ENCODE measurements at places on chromosomes 13 and 19. TPM values are rescaled to one million over a fixed set of nuclear protein-coding genes. Genes with fewer than 3 reads are reported as not detected.
A peak's percentile ranks its signal among the peaks of the same experiment; 100 is the strongest.

DNA sequence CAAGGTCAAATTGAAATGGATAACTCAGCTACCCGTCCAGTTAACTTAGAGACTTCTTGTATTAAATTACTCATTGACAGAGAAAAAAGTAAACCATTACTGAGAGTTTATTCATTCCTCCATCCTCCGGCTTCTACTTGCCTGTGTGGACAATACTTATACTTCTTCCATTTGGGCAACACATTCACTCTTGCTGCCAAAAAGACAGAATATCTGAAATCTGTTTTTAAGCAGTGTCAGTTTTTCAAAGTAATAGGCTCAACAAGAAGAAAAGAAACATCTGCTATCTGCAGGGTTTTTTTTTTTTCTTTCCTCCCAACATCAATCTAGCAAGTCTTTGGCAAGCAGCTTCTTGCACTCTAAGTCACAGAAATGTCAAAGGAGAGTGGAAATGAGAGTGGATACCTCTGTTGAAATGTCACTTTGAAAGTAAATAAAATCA is 1142.8 kb downstream of the PCDH9 start:
- H3K36me3 ChIP-seq, result no peaks in the 10 kb centered on the region
- no peak overlapping the region for H3K4me3 ChIP-seq
- H3K27ac ChIP-seq, result no peak overlapping the region
- H3K27me3 ChIP-seq, result no peaks in the 10 kb centered on the region

DNA sequence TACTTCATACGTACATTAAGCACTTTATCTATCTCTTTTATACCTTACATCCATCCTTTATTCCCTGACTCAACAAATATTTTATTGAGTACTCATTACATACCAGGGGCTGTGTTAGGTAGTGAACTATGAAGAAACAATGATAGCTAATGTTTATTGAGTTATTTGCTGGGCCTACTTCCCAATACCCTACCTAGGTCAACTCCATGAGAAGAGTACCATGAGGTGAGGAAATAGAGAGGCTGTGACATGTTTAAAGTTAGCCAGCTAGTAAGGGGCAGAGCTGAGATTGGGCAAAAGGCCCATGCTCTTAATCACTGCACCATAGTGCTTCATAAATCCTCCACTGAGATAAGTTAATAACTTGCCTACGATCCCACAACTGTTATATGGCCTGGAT is 79.9 kb downstream of the FREM2 start:
- no peaks in the 10 kb centered on the region for H3K36me3 ChIP-seq
- no peak overlapping the region for H3K27ac ChIP-seq
- no peaks in the 10 kb centered on the region for H3K4me1 ChIP-seq
- no peak for DNase-seq
- peaks cover 21% of the 10 kb centered on the region for H3K27me3 ChIP-seq

GRCh38 chr19:49271080-49271753 is 53.8 kb downstream of the SLC6A16 start:
- no peak overlapping the region for H3K27ac ChIP-seq
- H3K27me3 ChIP-seq, result peaks cover 14% of the 10 kb centered on the region
- H3K4me3 ChIP-seq, result no peak overlapping the region

DNA sequence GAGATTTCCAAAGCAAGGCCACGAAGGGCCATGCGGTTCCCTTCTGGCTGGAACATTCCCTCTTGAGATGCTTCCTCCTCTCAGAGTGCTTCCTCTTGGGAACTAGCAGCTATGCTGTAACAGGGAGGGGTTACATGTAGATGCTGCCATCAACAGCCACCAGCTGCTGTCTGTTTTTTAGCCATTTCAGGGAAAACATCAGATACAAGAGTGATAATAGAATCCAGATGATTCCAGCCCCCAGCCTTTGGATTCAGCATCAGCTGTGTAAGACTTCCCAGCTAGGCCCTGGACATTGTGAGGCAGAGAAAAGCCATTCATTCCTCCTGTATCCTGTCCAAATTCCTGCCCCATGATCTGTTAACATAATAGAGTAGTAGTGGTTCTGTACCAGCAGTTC is 8.2 kb upstream of the ZNF177 start:
- H3K4me3 ChIP-seq, result no peak overlapping the region
- peaks cover 44% of the 10 kb centered on the region for H3K36me3 ChIP-seq
- H3K27ac ChIP-seq, result no peak overlapping the region
- no peaks in the 10 kb centered on the region for H3K4me1 ChIP-seq
- no peak for DNase-seq

The ZNF850 gene
- total RNA-seq, result 1.2 TPM

GRCh38 chr19:10454267-10454666 is 33.9 kb downstream of the PDE4A start:
- no peak overlapping the region for H3K27ac ChIP-seq
- H3K36me3 ChIP-seq, result no peaks in the 10 kb centered on the region
- no peaks in the 10 kb centered on the region for H3K27me3 ChIP-seq

The COX7A1 gene
- not detected for total RNA-seq

DNA sequence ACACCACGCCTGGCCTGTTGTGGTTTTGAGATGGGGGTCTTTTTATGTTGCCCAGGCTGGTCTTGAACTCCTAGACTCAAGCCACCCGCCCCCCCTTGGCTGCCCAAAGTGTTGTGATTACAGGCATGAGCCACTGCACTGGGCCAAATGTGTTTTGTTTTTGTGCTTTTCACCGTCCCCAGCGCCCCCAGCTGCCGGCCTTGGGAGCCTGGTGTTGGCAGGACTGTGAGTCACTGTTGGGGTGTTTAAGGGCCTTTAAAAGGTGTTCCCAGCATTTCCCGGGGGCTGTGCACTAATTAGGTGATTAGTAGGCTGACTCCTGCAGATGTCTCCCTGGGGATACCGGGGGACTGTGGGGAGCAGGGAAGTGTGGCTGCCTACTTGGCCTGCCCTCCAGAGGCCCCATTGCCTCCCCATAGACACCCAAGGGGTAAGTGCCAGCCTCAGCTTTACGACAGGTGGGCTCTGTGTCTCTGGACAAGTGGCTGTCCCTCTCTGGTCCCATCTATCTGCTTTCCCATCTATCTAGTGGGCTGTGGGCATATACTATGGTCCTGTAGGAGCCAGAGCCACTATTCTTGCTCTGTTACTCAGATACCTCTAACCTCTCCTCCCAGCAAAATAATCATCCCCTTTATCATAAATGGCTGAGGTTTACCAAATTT is 11.8 kb upstream of the TLE5 start:
- no peaks in the 10 kb centered on the region for H3K27me3 ChIP-seq
- DNase-seq, result no peak
- no peak overlapping the region for H3K27ac ChIP-seq
- no peaks in the 10 kb centered on the region for H3K4me1 ChIP-seq
- H3K36me3 ChIP-seq, result no peaks in the 10 kb centered on the region

The PRSS57 gene
- not detected for total RNA-seq

The KIR3DL1 gene
- total RNA-seq, result not detected

GRCh38 chr13:26236296-26236695 is 14.2 kb upstream of the RNF6 start:
- no peak for DNase-seq
- H3K27ac ChIP-seq, result no peak overlapping the region
- H3K4me1 ChIP-seq, result no peaks in the 10 kb centered on the region
- peaks cover 18% of the 10 kb centered on the region for H3K27me3 ChIP-seq

DNA sequence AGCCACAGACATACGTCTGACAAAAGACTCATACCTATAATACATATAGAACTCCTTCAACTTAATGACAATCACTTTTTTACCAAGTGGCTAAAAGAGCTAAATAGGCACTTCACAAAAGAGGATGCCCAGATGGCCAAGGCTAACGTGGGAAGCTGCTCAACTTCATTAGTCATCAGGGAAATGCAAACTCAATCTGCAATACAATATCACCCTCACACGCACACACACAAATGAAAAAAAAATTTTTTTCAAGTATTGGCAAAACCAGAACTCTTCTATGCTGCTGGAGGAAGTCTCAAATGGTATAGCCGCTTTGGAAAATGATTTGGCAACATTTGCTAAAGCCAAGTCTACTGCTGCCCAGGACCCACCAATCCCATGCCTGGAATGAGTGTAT is 14.6 kb upstream of the DNMT1 start:
- H3K4me3 ChIP-seq, result no peak overlapping the region
- H3K27ac ChIP-seq, result peak overlapping the region; percentile 65
- DNase-seq, result peak; percentile 67
- no peaks in the 10 kb centered on the region for H3K27me3 ChIP-seq
- no peaks in the 10 kb centered on the region for H3K36me3 ChIP-seq
- peaks cover 19% of the 10 kb centered on the region for H3K4me1 ChIP-seq

DNA sequence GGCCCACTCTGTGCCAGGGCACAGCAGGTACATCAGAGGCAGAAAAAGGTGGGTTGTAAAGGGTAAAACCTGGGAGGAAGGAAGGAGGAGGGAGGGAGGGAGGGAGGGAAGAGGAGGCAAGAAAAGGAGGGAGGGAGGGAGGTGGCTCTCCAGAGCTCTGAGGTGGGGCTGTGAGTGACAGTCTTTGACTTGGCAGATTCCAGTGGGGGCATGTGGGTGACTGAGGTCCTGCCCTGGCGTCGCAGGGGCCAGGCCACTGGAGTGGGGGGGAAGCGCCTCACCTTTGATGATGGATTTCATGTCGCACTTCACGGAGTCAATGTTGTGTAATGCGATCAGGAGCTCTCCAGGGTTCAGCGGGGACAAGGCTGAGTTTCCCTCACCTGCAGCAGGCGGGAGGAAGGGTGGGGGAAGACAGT is 6.0 kb upstream of the RSPH6A start:
- no peak for DNase-seq
- no peaks in the 10 kb centered on the region for H3K4me1 ChIP-seq
- H3K36me3 ChIP-seq, result no peaks in the 10 kb centered on the region
- H3K27me3 ChIP-seq, result no peaks in the 10 kb centered on the region

DNA sequence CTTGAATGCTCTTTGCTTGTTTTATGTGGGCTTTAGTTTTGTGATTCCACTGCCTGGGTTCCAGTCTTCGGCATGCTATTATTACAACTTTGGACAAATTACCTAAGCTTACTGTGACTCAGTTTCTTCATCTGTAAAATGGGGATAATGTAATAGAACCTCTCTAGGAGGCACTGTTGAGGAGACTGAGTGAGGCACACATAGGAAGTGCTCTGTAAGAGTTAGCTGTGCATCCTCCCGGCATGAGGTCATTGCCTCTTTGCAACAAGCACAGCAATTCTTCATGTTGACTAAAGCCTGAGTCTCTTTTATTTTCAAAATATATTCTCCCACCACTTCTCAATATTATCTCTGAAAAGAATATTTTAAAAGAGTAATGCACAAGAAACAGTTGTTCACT is 227.4 kb downstream of the DLEU7 start:
- no peaks in the 10 kb centered on the region for H3K27me3 ChIP-seq
- no peaks in the 10 kb centered on the region for H3K36me3 ChIP-seq
- peaks cover 17% of the 10 kb centered on the region for H3K4me1 ChIP-seq

GRCh38 chr19:54013866-54014265 is 22.4 kb downstream of the CACNG6 start:
- no peak overlapping the region for H3K4me3 ChIP-seq
- H3K27ac ChIP-seq, result no peak overlapping the region
- H3K4me1 ChIP-seq, result peaks cover 6% of the 10 kb centered on the region
- no peaks in the 10 kb centered on the region for H3K27me3 ChIP-seq
- no peaks in the 10 kb centered on the region for H3K36me3 ChIP-seq
- no peak for DNase-seq

GRCh38 chr19:44151491-44151890 is 10.1 kb downstream of the ZNF234 start:
- H3K27me3 ChIP-seq, result no peaks in the 10 kb centered on the region
- DNase-seq, result no peak
- peaks cover 28% of the 10 kb centered on the region for H3K36me3 ChIP-seq
- no peak overlapping the region for H3K4me3 ChIP-seq
- H3K27ac ChIP-seq, result no peak overlapping the region

The NPAS1 gene
- 1.6 TPM for total RNA-seq

DNA sequence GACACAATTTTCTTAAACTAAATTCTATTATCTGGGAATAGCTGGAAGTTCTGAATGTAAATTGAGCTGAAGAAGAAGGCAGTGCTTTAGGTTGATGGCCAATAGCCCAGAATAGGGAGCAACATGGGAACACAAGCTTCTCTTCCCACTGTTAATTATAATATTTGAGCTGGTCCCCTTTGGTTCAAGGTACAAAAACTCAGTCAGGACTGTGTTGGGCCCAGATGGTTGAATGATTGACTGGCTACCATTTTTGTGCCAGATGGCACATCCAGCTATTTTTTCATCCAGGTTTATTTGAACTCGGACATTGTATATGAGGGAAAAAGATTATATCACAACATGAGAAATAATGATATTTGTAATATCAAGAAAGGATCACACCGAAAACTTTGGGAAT is 458.9 kb downstream of the SLITRK1 start:
- no peak overlapping the region for H3K4me3 ChIP-seq
- no peaks in the 10 kb centered on the region for H3K4me1 ChIP-seq
- DNase-seq, result no peak
- no peaks in the 10 kb centered on the region for H3K36me3 ChIP-seq
- no peak overlapping the region for H3K27ac ChIP-seq

DNA sequence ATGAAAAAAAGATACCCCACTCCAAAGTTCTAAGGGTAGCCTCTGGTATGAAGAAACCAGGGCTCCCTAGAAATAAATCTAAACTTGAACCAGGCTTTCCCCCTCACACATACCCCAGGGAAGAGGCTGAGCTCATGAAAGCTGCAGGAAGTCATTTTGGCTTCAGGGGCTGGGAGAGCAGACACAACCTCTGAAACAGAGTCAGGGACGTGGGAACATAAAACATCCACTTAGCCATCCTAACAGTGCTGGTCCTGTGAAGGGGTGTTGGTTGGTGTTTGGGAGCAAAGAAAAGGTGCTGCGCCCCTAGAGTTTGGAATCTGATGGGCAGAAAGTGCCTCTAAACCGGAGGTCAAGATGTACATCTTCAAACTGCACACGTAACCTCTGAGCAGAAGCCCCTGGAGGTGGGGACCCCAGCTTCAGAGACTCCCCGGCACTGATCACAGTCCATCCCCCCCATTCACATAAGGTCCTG is 15.8 kb downstream of the RAB3D start:
- H3K36me3 ChIP-seq, result peaks cover 8% of the 10 kb centered on the region
- no peaks in the 10 kb centered on the region for H3K27me3 ChIP-seq
- no peak overlapping the region for H3K27ac ChIP-seq
- no peak overlapping the region for H3K4me3 ChIP-seq
- DNase-seq, result no peak
- H3K4me1 ChIP-seq, result 0 out of 2 replicates have a peak, but pooled peaks cover 3% of the 10 kb centered on the region

DNA sequence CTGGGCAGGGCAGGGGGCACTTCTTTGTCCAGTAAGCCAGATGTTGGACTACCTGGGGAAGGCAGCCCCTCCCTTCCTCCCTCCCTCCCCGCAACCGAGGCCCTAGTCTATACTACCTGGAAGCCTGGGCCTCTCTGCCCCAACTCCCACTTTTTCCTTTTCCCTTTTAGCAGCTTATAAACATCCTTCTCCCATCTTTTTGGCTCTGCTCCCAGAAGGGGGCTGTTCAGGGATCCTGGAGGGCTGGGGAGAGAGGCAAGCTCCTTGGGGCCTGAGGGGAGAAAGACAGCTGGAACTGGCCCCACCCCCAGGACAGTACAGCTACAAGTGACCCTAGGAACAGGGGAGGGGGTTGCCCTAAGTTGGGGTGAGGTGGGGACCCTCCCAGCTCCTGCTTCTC is 44.9 kb downstream of the LYL1 start:
- no peak for DNase-seq
- H3K27me3 ChIP-seq, result no peaks in the 10 kb centered on the region
- no peaks in the 10 kb centered on the region for H3K36me3 ChIP-seq
- H3K4me1 ChIP-seq, result peaks cover 66% of the 10 kb centered on the region
- 0 out of 2 replicates have a peak overlapping the region, but pooled peaks have one; percentile 99 for H3K27ac ChIP-seq
- H3K4me3 ChIP-seq, result no peak overlapping the region

Measured in PC-3 (cell line).